Activated CD4-positive, alpha-beta memory T cell treated with anti-CD3 and anti-CD28 coated beads for 36 hours (primary cell): ENCODE measurements at places on chromosomes 7 and 10. TPM values are rescaled to one million over a fixed set of nuclear protein-coding genes. Genes with fewer than 3 reads are reported as not detected.

DNA sequence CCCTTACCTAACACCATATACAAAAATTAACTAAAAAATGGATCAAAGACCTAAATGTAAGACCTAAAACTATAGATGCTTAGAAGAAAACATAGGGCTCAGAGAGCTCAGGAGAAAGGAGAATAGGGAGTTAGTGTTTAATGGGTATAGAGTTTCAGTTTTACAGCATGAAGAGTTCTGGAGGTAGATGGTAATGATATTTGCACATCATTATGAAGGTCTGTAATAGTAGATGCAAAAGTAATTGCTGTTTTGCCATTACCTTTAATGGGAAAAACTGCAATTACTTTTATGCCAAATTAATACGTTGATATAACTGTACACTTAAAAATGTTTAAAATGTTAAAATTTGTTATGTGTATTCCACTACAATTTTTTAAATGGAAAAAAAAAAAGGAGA, 39.2 kb upstream of the NANOS1 start:
- H3K27me3 ChIP-seq, result no peaks in the 10 kb centered on the region
- no peak for DNase-seq
- H3K4me3 ChIP-seq, result no peak overlapping the region

DNA sequence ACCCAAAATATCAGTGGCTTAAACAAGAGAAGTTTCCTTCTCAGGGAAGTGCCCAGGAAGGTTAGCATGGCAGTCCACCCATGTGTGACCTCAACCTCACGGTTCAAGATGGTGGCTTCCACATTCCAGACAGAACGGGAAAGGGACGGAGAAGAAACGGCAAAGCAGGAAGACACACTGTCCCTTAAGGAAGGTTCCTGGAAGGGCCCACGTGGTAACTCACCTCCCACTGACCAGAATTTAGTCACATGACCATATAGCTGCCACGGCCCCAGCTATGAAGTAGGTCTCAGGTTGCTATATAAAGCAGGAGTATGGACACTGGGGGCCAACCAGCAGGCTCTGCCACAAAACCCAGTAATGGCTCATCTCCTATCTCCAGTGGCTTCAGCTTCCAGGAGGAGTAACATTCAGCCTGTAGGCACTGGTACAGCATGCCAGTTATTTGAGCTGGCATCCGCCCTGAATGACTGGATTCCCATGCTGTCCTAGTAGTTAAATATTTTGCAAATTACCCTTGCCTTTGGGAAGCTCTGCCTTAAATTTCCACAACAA, 278.5 kb upstream of the KLF14 start:
- DNase-seq, result peak; percentile 43
- H3K27me3 ChIP-seq, result no peaks in the 10 kb centered on the region
- H3K36me3 ChIP-seq, result peaks cover 12% of the 10 kb centered on the region
- peak overlapping the region; percentile 98 for H3K27ac ChIP-seq

- no peak overlapping the region for H3K4me3 ChIP-seq
- H3K4me1 ChIP-seq, result no peaks in the 10 kb centered on the region
- no peaks in the 10 kb centered on the region for H3K36me3 ChIP-seq
These were observed 303.7 kb downstream of the BMPER start for GRCh38 chr7:34208878-34209621.

- H3K4me3 ChIP-seq, result no peak overlapping the region
- DNase-seq, result no peak
- peaks cover 13% of the 10 kb centered on the region for H3K27me3 ChIP-seq
- no peaks in the 10 kb centered on the region for H3K36me3 ChIP-seq
These were observed 14.6 kb downstream of the ADRB1 start for GRCh38 chr10:114058297-114058696.

- no peak overlapping the region for H3K4me3 ChIP-seq
- H3K4me1 ChIP-seq, result peaks cover 7% of the 10 kb centered on the region
- no peaks in the 10 kb centered on the region for H3K27me3 ChIP-seq
- no peak overlapping the region for H3K27ac ChIP-seq
- H3K36me3 ChIP-seq, result peaks cover 2% of the 10 kb centered on the region
These were observed 317.2 kb downstream of the BBS9 start for GRCh38 chr7:33446551-33446950.

GRCh38 chr10:124037784-124038183, 55.6 kb downstream of the CHST15 start:
- peaks cover 1% of the 10 kb centered on the region for H3K27me3 ChIP-seq
- no peak overlapping the region for H3K27ac ChIP-seq
- DNase-seq, result no peak
- H3K4me3 ChIP-seq, result no peak overlapping the region
- H3K4me1 ChIP-seq, result peaks cover 5% of the 10 kb centered on the region

DNA sequence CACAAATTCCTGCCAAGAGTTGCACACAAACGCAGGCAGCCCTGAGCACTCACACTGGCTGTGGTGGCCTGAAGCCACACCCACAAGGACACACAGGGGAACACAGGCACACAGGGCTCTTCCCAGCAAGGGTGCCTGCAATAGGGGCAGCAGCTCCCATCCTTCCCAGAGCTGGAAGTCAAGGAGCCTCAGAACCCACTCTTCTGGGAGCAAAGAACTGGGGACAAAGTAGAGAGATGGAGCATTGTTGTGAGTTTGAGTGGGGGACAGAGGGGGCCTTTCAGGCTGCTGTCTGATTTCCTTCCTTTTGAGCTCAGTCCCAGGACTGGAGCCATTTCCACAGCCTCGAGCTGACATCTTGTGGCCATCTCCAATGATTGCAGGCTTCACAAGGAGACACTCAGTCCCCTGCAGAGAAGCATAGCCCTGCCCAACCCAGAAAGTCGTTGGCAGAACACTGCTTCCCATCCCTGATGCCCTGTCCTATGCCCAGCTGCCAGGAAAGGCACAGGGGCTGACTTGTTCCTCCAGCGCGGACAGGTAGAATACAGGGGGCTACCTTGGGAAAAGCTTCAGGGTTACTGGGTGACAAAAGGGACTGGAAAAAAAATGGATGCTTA, 34.4 kb upstream of the SLF2 start:
- H3K4me1 ChIP-seq, result no peaks in the 10 kb centered on the region
- no peak overlapping the region for H3K27ac ChIP-seq
- DNase-seq, result peak; percentile 60
- no peak overlapping the region for H3K4me3 ChIP-seq

Gene MTERF1
- total RNA-seq, result 14.2 TPM

Gene MNX1
- total RNA-seq, result not detected

Gene ANLN
- 54.7 TPM for total RNA-seq

Gene SLC18A2
- not detected for total RNA-seq

Gene SMO
- total RNA-seq, result 0.21 TPM
